ENCODE measurements at places on chromosomes 5 and 9.

DNA sequence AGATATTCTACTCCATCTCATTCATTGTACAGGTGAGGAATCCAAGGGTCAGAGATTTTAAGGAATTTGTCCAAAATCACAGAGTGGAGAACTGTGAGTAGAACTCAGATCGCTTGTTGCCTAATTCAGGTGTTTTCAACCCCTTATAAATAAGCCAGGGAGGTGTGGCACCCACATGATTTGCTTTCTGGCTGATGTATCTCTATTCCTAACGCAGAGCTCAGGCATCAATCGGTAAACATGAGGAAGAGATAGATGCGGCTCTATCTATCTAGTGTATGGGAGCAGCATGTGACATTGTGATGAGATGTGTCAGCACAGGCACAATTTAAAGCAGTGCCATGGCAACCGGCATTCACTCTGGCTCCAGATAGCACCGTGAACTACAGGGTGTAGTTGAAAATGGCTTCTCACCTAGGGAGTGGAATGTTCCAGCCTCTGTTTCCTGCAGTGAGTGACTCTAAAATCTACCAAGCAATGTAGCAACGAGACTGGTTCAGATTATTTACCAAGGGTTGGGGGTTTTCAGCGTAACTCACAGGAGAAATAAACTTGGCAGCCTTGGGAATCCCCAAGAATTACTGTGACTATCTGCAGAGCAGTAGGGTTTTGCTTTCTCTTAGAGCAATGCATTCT is 53.4 kb upstream of the SUB1 start:
- no peak for DNase-seq

GRCh38 chr5:149113669-149114068 is 27.6 kb upstream of the ABLIM3 start:
- DNase-seq, result no peak

DNA sequence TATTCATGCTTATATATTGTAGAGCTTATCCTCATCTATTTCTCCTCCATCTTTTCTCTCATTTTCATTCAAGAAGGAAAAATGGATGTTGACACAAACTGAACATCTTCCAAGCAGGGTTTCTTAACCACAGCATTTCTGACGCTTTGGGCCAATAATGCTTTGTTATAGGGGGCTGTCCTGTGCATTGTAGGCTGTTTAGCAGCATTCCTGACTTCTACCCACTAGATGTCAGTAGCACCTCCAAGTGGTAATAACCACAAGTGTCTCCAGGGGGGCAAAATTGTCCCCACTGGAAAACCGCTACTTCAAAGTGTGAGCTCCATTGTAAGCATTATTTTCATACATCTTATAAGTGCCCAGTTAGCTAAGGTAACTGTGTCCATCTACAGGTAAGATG is 2.6 kb upstream of the TXNDC8 start:
- DNase-seq, result no peak

DNA sequence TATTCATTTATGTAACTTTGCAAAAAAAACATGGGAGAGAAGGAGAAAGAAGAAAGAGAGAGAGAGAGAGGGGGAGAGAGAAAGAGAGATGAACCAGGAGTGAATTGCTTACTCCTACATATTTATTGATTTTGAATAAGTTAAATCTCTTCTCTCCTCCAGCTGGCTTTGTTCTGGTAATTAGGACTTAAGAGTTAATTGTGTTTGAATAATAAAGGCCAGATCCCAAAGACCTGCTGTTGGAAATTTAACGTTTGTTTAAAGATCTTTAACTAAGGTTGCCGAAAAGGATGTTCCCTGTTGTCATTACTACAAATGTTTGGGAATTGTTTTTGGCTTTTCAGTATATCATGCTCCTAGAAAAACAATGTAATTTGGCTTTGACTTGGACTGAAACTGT is 473.0 kb downstream of the TUSC1 start:
- DNase-seq, result no peak

DNA sequence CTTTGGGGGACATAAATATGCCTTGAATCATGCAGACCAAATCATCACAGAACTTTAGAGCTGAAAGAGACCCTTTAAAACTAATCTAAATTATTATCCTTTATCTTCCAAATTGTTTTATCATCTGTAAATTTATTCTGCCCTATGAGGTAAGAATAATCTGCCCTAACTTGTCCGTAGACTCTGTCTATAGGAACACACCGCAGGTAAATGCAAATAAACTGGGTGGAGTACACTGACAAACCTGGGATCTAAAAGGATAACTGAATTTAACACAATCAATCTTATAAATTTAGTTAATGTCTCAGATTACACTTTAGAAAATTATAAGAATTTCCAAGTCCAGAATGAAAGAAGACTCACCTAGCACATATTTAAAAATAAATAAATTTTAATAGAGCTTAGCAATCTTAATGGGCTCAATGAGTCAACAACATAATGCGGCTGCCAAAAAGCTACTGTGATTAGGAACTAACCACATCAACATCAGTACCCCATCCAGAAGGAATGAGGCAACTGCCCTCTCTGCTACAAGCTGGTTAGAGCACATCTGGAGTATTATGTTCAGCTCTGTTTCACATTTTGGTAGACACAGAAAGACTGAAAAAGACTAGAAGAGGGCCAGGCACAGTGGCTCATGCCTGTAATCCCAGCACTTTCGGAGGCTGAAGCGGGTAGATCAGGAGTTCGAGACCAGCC is 5.6 kb downstream of the MEGF9 start:
- DNase-seq, result peak; percentile 55

- DNase-seq, result no peak
Measured at GRCh38 chr5:134582941-134583340, 49.7 kb downstream of the SAR1B start.

DNA sequence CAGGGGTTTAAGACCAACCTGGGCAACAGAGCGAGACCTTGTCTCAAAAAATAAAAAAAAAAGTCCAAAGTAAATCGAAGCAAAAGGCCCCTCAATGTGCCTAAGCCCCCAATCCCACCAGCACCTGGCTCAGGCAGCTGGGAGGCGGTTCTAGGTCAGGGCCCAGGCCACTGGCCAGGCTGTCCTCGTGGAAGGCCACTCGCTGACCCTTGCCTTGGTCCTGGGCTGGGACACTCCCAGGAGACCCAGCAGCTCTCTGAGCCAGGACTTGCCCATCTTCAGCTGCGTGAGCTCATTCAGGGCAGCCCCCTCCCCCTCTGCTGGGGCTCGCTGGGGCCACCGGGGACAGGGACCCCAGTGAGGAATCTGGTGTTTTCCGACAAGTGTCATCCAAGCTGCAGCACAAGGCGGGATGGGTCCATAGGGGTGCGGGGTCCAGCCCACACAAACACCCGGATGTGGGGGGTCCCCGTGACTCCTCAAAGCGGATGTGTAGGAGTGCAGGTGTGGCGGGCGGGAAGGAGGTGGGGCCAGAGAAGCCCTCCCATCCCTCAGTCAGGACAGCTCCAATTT is 4.0 kb downstream of the AGPAT2 start:
- no peak for DNase-seq

DNA sequence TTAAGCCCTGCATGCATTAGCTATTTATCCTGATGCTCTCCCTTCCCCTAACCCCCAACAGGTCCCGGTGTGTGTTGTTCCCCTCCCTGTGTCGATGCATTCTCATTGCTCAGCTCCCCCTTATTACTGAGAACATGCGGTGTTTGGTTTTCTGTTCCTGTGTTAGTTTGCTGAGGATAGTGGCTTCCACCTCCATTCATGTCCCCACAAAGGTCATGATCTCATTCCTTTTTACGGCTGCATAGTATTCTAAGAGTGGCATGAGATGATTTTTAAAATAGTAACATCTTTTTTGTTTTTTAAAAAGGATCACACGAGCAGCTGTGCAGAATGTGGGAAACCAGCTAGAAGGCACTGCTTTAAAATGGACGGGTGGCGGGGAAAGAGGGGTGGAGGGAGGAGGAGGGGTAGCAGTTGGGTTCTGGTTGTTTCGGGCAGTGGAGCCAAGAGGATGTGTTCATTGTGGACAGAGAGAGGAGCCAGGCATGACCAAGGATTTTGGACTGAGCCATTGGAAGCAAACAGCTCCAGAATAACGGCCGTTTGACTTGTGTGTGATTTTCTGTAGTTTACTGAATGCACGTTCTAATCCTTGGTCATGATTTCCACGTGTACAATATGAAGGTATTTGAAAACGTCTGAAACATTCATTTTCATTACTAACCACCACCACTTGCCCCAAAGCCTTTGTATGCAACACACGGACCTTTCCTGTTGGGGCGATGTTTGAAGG is 1.7 kb upstream of the TENT4A start:
- no peak for DNase-seq

GRCh38 chr5:62689599-62690368 is 111.2 kb downstream of the LRRC70 start:
- DNase-seq, result peak; percentile 5

GRCh38 chr9:90088856-90089255 is 484.0 kb downstream of the GADD45G start:
- DNase-seq, result no peak

GRCh38 chr9:108270561-108270960 is 585.2 kb downstream of the ACTL7B start:
- no peak for DNase-seq

DNA sequence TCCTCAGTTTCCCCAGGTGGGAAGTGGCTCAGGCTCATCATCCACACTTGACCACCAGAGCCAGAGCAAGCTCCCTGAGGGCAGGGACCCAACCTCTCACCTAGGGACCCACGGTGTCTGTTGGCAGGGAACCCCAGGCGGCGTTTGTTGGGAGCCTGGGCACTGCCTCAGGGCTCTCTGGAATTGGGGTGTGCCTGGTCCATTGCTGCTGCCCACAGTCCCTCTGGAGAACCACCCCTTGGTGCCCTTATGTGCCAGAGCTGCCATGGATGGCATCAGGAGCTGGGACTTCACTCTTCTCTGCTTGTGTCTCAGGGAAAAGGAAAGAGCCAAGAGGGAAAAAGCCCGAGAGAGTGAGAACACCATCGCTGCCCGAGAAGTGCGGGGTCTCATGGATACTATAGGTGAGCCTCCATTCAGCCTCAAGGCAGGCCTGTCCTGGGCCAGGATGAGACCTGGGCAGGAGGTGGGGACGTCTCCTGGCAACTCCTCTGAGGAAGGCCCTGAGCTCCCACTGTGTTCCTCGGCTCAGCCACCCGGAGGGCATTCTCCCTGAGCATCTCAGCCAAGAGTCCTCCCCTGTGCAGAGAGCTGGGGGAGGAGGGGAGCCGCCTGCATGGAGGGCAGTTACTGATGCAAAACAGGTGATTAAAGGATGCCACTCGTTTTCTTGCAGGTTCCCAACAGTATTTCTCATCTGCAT is 4.5 kb downstream of the CCDC180 start:
- no peak for DNase-seq

GRCh38 chr5:147479444-147479843 is 30.4 kb downstream of the DPYSL3 start:
- no peak for DNase-seq

- no peak for DNase-seq
Measured at GRCh38 chr5:69271376-69271775, 36.7 kb downstream of the CDK7 start.
